ENCODE measurements at places on chromosomes 11 and 22.

- DNase-seq, result peak; percentile 52
Measured at GRCh38 chr11:128720522-128720985, 26.7 kb downstream of the FLI1 start.

DNA sequence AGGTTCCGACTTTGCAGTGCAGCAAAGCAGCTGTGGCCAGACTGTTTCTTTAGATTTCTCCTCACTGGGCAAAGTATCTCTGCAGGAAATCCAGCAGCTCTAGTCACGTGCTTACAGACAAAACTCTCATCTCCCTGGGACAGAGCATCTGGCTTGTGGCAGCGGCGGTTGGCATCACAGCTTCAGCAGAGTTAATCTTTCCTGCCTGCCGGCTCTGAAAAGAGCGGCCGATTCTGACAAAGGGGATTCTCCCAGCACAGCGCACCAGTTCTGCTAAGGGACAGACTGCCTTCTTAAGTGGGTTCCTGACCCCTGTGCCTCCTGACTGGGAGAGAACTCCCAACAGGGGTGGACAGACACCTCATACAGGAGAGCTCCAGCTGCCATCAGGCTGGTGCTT lies 1357.3 kb upstream of the TENM4 start:
- no peak for DNase-seq

GRCh38 chr11:108324587-108324986 lies 101.7 kb downstream of the ATM start:
- no peak for DNase-seq

GRCh38 chr22:31104869-31105268 lies 2.5 kb downstream of the SELENOM start:
- DNase-seq, result peak; percentile 25

- no peak for DNase-seq
Measured at GRCh38 chr11:19445771-19446170, 205.0 kb upstream of the E2F8 start.

- no peak for DNase-seq
Measured at GRCh38 chr11:74316772-74317505, 5.5 kb upstream of the P4HA3 start.

- no peak for DNase-seq
Measured at GRCh38 chr11:45664376-45665205, 831 bp downstream of the CHST1 start.

DNA sequence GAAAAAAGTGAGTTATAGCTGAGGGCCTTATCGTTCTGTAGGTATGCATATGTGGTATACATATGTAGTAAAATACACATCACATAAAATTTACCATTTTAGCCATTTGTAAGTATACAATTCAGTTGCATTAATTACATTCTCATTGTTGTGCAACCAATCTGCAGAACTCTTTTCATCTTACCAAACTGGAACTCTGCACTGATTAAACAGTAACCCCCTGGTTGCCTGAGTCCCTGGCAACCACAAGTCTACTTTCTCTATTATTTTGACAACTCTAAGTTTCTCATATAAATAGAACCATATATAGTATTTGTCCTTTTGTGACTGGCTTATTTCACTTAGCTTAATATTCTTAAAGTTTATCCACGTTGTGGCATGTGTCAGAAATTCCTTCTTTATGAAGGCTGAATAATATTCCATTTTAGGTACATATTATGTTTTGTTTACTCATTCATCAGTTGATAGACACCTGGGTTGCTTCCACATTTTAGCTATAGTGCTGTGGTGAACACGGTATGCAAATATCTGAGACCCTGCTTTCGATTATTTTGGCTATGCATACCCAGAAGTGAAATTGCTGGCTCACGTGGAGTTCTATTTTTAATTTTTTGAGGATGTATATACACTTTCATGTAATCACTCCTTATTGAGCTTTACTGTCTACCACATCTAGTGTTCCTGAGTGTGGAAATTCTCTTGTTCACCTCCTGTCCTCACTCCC lies 1.6 kb upstream of the DDX10 start:
- DNase-seq, result no peak

GRCh38 chr11:65802841-65803240 lies 16.0 kb downstream of the OVOL1 start:
- no peak for DNase-seq

DNA sequence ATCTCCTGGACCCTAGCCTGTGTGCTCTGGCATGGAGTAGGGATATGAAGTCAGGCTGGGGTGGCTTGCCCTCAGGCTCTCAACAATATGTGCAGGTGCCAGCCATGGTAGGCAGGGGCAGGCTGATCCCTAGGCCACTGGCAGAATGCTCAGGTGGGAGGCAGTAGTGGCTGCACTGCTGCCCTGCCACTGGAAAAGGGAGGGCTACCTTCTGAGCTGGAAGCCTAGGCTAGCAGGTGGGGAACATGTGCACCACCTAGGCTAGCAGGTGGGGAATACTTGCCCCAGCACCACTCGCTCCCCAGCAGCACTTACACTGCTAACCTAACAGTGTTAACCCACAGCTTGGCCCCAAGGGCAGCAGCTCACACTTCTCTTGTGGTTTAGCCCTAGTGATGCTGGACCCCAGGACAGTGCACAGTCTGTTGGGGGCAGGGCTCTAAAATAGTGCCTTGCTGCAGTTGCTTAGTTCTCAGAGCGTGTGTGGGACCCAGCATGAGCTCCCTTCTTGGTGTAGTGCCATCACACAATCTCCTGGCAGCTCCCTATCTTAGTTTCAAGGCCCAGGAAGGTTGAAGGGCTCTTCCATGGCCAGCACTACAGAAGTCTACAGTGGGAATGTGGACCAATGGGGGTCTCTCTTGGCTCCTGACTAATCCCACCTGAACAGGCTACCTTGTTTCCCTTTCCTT lies 130.8 kb downstream of the FCHSD2 start:
- no peak for DNase-seq

DNA sequence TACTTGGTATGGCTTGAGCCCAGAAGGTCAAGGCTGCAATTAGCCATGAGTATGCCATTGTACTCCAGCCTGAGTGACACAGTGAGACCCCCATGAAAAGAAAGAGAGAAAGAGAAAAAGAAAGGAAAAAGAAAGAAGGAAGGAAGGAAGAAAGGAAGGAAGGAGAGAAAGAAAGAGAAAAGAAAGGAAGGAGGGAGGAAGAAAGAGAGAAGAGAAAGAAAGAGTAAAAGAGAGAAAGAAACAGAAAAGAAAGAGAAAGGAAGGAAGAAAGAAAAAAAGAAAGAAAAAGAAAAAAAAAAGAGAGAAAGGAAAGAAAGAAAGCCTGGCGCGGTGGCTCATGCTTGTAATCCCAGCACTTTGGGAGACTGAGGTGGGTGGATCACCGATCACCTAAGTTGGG lies 77.5 kb downstream of the CSTPP1 start:
- no peak for DNase-seq

DNA sequence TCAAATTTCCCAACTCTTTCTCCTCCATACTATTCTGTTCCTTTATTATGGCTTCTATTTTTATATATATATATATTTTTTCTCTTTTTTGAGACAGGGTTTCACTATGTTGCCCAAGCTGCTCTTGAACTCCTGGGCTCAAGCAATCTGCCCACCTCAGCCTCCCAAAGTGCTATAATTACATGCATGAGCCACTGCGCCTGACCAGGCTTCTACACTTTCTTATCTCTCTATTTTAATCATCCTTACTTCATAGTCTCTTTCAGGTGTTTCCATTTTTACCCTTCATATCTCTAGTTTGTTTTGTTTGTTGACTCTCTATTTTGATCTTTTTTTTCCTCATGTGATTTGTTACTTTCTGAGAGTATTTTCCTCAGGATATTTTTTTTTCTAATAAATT lies 19.8 kb downstream of the GVQW3 start:
- no peak for DNase-seq

DNA sequence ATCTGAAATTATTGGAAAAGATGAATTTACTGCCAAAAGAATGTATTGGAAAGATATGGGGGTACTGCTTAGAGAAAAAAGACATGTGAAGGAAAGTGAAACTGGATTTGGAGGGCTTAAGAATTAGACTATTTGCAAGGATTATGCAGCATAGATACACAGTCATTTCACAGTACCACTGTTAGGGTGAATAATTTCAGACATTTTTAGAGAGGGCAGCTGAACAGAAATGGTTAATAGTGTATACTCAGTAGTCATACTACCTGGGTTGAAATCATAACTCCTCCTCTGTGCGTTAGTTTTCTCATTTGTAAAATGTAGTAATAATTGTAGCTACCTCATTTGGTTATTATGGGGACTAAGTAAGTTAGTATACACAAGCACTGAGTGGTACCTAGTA lies 33.0 kb downstream of the GAS2 start:
- no peak for DNase-seq

GRCh38 chr11:117061256-117061655 lies 37.0 kb downstream of the SIK3 start:
- DNase-seq, result no peak

DNA sequence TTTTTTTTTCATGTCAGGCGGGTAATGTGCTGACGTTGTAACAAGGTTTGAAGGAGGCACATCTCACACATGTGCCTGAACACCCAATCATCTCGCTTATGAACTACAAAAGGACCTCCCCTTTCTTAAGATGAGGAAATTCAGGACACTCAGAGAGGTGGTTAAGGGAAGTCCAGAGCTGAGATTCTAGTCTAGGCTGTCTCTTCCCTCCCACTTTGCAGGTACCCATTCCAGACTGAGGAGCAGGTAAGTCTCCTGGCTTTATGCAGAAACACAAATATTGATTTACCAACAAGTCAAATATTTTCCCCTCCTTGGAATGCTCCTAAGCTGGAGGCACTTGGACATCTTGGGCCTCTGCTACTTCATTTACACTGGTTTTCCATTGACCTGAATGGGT lies 122.9 kb upstream of the CADM1 start:
- no peak for DNase-seq

DNA sequence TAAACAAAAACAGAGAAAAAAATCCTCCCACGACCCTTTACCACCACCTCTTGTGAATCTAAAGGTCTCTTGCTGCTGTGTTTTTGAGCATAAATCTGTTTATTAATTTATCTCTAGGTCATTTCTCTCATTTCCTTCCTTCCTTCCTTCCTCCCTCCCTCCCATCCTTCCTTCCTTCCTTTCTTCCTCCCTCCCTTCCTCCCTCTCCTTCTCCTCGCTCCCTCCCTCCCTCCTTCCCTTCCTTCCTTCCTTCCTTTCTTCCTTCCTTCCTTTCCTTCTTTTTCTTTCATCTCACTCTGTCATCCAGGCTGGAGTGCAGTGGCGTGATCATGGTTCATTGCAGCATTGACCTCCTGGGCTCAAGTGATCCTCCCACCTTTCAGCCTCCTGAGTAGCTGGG lies 13.5 kb upstream of the APOBEC3A start:
- DNase-seq, result no peak

- DNase-seq, result no peak
Measured at GRCh38 chr11:102592634-102593581, 32.2 kb downstream of the MMP20 start.

- no peak for DNase-seq
Measured at GRCh38 chr11:34890089-34890488, 26.1 kb downstream of the APIP start.

DNA sequence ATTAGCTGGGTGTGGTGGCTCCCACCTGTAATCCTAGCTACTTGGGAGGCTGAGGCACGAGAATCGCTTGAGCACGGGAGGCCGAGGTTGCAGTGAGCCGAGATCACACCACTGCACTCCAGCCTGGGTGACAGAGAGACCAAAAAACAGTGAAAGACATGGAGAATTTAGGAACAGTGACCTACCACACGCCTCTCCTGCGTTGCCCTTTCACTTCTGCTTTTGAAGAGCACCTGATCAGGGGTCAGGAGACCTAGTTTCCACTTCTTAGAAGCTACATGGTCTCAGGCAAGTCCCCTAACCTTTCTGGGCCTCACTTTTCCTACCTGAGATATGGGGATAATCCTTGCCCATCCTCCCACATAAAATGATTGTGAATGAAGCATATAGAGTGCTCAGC lies 12.2 kb downstream of the SLC35C1 start:
- DNase-seq, result no peak

DNA sequence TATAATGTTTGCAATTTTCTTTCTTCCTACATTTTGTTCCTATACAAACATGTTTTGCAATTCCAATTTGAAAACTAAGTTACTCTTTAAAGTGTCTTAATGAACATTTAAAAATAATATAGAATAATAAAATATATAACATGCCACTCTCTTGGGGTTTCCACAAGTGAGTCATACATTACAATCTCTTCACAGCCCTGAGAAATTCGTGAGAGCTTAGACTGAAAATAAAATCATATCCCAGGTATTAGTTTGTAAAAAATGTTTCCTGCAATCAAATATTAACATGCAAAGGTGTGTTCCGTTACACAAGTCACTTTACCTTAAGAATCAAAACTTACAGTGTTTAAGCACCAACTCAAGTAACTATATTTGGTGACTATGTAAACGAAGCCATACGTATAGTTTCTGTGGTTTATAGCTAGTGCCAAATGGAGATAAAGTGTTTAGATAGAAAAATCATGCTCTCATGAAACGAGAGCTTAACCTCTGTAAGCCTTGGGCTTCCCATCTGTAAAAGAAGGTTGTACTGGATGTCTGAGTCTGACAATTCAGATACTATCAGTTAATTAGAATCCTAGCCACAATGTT lies 253.6 kb upstream of the ANO3 start:
- no peak for DNase-seq

Measured in CD4-positive, alpha-beta T cell treated with Interleukin-10 for 1 hour (primary cell).